ENCODE measurements at places on chromosomes 1 and 21.

- DNase-seq, result peak; percentile 79
Measured at GRCh38 chr21:31198575-31198974, 145.5 kb downstream of the TIAM1 start.

- DNase-seq, result no peak
Measured at GRCh38 chr1:48018799-48019198, 21.6 kb upstream of the TRABD2B start.

GRCh38 chr1:118042501-118042900 is 113.0 kb downstream of the WDR3 start:
- no peak for DNase-seq

DNA sequence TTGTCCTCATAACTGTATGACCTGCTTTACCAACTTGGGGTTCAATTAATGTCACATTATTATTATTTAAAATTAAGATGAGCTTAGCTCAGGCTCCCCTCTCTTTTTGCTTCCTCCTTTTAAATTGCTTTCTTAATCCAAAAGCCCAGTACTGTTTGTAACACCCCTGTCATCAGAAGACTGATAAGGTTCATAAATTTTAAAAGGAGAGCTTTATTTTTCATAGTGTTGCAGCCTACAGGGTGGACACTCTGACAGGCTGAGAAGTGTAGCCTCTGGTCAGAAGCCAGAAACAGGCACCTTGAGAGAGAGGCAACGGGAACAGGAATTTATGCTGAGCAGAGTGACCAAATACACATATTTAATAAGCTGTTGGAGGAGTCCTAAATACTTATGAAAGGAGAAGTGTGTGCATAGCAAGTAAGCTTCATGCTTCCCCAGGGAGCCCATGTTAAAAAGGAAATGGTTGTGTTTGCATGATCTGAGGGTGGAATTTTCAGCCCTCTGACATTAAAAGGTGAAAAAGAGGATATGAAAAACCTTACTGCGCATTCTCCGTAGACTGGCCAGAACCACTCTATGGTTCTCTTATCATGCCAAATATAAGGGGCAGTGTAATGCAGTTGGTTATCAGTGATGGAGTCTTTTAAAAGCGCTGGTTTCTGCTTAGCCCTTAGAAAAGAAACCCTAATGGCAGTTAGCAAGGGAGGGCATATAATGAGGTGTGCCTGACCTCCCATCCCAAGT is 30.5 kb upstream of the FGGY start:
- DNase-seq, result peak; percentile 96

DNA sequence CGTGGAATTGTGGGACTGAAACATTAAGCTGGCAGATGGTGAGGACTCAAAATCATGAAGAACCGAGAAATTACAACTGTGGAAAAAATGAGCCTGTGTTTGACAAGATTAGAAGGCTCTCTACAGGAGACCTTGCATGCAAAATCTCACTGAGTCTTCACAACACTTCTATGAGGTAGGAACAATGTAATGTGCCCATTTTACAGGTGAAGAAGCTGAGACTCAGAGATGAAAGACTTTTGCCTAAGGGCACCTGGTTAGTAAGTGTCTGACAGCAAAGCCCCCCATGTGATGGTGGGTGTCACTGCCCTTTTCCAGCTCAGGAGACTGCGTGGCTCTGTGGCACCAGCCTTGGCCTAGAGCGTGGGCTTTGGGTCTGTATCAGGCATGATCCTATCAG is 21.0 kb downstream of the OPRD1 start:
- DNase-seq, result no peak

DNA sequence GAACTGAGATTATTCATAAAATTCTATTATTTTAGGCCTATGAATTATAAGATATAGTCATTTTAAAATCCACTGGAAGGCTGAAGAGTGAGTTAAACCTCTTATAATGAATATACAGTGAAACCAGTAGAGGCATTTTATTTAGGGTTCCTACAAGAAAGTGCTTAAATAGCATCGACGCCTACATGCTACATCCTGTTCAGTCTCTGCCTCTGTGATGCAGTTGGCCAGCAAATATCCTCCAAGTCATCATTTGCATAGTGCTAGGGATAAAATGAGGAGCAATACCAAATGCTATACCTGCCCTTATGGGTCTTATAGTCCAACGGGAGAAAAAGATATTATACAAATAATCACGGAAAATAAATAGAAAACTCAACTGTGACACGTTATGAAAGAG is 59.6 kb downstream of the EDEM3 start:
- no peak for DNase-seq

DNA sequence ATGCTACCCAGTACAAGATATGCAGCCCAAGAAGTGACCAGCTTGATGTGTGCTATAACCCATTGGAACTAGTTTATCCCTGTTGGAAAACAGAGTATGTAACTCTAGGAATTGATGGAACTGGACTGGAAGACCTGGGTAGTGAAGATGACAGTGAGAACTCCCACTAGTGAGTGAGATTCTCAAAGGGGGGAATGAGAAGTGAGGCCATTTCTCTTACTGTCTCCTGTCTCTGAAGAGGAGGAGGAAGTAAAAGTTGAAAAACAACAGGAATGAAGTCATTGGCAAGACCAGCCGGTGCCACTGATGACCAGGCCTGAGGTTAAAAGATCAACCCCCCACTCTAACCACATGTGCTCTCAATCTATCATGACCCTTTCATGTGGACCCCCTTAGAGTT is 20.9 kb downstream of the PLA2G2F start:
- DNase-seq, result no peak

- no peak for DNase-seq
Measured at GRCh38 chr1:219324629-219325367, 151.1 kb downstream of the LYPLAL1 start.

DNA sequence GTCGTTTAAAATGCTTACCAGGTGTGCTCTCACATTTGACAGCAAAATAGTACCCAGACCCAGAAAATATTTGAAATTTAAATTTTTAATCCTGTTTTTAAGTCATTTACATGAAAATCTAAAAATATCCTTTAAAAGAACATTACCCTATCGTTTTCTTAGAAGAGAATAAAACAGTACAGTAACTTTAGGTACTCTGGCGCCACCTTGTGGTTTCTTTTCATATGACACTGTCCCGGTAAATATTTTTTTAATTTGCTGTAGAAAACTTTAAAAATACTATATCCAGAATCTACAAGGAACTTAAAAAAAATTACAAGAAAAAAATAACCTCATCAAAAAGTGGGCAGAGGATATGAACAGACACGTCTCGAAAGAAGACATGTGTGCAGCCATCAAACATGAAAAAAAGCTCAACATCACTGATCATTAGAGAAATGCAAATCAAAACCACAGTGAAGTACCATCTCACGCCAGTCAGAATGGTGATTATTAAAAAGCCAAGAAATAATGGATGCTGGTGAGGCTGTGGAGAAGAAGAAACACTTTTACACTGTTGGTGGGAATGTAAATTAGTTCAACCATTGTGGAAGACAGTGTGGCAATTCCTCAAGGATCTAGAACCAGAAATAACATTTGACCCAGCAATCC is 129.2 kb downstream of the RGS21 start:
- DNase-seq, result peak; percentile 84

DNA sequence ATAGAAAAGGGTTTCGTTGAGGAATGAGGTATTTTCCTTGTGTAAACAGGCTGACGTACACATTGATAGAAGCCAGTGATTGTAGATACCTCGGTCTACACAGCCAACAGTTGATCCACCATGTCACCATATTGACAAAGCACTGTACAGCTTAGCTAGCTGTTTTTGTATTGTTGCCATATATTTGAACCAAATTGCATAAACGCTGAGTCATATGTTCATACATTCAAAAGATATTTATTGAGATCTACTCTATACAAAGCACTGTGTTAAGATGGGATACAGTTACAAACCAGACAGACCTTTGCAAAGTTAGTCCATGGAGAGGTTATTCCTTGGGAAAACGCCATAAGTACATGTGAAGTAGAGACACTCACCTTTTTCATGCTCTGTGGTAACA is 132.4 kb upstream of the ATP1B1 start:
- no peak for DNase-seq

- DNase-seq, result no peak
Measured at GRCh38 chr1:168400139-168400538, 119.5 kb downstream of the TBX19 start.

DNA sequence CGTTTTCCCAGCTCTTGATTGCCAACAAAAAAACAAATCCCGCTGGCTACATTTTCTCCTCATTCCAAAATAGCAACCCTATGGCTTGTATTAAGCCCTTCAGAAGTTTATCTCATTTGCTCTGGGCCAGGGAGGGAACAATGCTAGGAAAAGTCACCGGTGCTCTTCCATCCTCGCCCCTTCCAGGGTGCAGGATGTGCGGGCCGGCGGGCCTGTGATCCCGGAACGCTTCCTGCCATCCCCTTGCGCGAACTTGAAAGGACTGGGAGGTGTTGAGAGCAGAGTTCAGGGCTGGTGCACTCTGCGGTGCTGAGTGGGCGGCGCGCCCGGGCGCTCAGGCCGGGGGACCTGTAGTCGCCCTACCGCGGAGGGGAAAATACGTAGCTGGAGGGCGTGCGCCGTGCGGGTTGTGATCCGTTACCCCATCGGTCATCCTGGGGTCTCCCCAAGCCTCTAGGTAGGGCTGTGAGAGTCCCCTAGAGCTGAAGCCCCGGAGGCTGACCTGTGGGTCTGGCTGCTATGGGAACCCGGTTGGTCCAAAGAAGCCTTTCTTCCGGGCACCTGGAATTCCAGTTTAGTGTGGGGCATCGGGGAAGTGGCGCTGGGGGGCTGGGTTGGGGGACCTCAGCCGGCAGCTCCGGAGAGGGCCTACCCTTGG is 13.1 kb downstream of the NR5A2 start:
- no peak for DNase-seq

DNA sequence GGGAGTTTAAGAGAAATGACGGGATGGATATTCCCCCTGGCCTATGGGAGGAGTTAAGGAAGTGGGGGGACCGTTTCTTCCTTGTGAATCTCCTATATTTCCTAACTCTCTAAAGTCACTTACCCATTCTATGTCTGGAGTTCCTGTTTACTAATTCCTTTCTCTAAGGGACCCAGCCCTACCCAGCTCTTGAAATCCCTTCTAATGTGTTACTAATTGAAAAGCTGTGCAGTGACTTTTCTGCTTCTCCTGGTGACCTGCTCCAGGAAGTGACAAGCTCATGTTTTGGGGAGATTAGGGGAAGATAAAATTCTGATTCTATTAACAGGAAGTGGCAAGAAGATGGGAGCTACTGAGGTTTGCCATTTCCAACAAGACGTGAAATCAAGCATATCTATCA is 4.0 kb upstream of the SAMSN1 start:
- DNase-seq, result no peak

DNA sequence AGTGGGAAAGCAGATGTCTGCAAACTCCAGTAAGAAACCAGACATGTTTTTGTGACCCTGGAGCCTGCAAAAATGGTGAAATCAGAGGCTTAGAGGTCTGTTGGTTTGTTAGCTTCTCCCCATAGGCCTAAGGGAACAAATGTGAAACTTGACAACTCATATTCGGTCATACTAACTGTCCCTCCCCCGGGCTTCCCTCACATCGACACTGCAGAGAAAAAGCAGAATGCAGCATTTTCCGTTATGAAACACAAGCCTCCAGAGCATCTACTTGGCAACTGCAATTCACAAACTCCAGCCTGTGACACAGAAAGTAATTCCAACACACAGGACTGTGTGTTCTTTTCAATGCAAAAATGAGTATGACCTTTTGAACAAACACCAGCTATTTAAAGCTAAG is 3.7 kb downstream of the KCNA2 start:
- DNase-seq, result no peak

- DNase-seq, result no peak
Measured at GRCh38 chr1:231778009-231778719, 151.6 kb downstream of the DISC1 start.

- DNase-seq, result no peak
Measured at GRCh38 chr1:3192825-3193224, 123.8 kb downstream of the PRDM16 start.

GRCh38 chr1:111199881-111200801 is at the start of gene DENND2D:
Gene DENND2D (minus strand): TSS chr1:111200646. CDS start chr1:111200459, 187 bp downstream.
- DNase-seq, result no peak

- peak; percentile 92 for DNase-seq
Measured at GRCh38 chr1:8439015-8439702, 121.2 kb downstream of the SLC45A1 start.

- no peak for DNase-seq
Measured at GRCh38 chr1:199452627-199453026, 574.9 kb upstream of the NR5A2 start.

DNA sequence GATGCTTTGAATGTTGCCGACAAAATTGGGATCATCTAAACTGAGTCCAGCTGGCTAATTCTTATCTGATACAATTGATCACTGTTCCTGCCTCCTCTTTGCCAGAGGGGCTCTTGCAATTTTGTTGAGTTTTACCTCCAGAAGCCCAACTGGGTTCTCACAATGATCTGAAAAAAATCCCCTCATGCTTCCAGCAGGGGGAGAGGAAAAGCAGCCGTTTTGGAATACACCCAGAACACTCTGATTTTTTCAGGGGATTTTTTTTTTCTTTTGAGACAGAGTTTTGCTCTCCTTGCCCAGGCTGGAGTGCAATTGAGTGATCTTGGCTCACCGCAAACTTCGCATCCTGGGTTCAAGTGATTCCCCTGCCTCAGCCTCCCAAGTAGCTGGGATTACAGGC is 13.9 kb upstream of the RERE start:
- DNase-seq, result no peak

- DNase-seq, result no peak
Measured at GRCh38 chr1:5758000-5758858, 234.0 kb downstream of the NPHP4 start.

DNA sequence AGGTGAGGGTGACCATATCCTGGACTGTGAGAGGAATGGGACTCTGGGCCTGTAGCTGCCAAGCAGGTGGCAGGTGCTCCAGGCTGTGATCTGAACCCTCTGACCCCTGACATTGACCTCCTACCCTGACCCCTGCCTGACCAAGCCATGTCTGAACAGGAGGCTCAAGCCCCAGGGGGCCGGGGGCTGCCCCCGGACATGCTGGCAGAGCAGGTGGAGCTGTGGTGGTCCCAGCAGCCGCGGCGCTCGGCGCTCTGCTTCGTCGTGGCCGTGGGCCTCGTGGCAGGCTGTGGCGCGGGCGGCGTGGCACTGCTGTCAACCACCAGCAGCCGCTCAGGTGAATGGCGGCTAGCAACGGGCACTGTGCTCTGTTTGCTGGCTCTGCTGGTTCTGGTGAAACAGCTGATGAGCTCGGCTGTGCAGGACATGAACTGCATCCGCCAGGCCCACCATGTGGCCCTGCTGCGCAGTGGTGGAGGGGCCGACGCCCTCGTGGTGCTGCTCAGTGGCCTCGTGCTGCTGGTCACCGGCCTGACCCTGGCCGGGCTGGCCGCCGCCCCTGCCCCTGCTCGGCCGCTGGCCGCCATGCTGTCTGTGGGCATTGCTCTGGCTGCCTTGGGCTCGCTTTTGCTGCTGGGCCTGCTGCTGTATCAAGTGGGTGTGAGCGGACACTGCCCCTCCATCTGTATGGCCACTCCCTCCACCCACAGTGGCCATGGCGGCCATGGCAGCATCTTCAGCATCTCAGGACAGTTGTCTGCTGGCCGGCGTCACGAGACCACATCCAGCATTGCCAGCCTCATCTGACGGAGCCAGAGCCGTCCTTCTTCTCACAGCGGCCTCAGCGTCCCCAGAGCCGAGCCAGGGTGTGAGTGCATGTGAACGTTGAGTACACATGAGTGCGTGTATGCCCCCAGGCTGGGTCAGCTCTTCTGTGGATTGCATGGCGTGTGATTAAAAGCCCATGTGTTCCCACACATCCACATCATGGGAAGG is 3.1 kb downstream of the TMEM125 start:
- DNase-seq, result no peak

Data from Karpas-422 (cell line).